Activated naive CD8-positive, alpha-beta T cell treated with anti-CD3 and anti-CD28 coated beads for 36 hours (primary cell): ENCODE measurements at places on chromosomes 7 and 10.

- no peak for DNase-seq
Observed at GRCh38 chr7:84912993-84913635, 273.7 kb downstream of the SEMA3D start.

- DNase-seq, result no peak
Observed at GRCh38 chr7:127907110-127908040, 123.9 kb downstream of the LRRC4 start.

GRCh38 chr7:121038717-121039509 lies 50.4 kb downstream of the CPED1 start:
- no peak for DNase-seq

GRCh38 chr10:102735065-102735562 lies 8.6 kb upstream of the WBP1L start:
- DNase-seq, result no peak

GRCh38 chr7:41005374-41005901 lies 697.5 kb downstream of the INHBA start:
- no peak for DNase-seq

- no peak for DNase-seq
Observed at GRCh38 chr7:732094-732541, 5.0 kb upstream of the PRKAR1B start.

GRCh38 chr10:32332299-32332750 lies 14.6 kb downstream of the EPC1 start:
- DNase-seq, result peak; percentile 80

- DNase-seq, result no peak
Observed at GRCh38 chr10:1166828-1167275, 110.7 kb downstream of the WDR37 start.

DNA sequence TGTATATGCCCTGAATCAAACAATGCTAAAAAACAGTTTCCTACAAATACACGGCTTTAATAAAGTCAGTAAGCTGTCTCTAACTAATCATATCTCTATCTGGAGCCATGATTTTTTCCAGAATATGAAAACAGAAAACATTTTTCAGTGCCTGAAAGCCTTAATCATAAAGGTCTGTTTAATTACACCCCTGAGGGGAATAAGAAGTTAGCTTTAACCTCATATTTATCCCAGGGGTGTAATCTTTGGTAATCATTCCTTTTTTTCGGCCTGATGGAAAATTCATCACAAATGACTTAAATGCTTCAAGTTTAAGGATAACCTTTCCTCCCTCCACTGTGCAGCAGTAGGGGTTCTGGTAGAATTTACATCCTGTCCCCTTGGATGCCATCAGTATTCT lies 124.2 kb downstream of the ATE1 start:
- DNase-seq, result no peak

DNA sequence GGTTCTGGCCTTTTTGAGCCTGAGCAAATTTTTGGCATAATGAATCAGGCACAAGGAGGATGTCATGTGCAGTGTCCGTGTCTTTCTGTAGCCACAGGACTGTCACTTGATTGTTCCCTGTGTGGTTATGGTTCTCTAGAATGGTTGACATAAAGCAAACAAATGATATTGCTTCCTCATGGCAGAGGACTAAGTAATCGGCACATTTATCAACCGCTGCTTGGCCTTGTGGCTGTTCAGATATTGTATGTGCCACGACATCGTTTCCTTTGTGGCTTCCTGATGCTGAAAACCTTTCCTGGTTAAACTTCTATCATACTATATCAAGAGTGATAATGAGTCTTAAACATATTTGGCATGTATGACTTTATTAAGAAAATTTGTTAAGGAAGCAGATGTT lies 598.8 kb downstream of the SUGCT start:
- no peak for DNase-seq
